ENCODE measurements at places on chromosomes 3 and 15.

GRCh38 chr3:31188112-31188511, 293.7 kb upstream of the GADL1 start:
- DNase-seq, result no peak

DNA sequence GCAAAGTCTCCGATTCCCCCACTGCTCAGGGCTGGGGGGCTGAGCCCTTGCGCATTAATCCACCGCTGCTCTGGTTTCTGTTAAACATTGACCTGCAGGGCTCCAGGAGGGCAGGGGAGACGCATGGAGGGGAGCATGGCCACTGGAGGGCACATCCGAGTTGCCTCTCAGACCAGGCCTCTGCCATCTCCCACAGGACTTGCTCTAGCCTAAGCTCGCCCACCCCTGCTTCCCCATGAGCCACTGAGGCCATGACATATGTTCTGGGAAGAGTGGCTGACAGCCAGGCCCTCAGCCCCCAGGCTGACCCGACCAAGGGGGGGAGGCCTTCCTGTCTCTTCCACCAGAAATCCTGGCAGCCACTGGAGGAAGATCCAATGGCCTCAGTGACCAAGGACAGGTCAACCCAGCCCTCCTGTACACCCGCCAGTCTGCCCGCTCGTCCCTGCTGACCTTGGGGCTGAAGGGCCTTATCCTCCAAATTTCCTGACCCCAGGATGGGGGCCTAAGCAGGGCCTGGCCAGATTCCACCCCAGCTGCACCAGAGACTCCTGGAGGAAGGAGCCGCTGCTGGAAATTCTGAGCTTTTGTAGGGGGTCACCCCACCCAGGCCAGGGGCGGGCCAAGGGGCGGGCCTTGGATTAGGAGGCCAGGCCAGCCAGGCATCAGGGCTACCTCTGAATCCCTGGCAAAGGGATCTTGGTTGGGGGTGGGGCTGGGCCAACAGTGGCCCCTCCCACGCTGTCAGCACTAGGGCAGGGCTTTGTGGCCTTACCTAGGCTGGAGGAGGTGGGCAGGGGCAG, at the start of gene HYAL1:
Gene HYAL1 (minus strand): TSS at position 562 of the 803 bp plus-strand sequence. CDS start 618 bp downstream, outside the sequence.
- no peak for DNase-seq

GRCh38 chr3:195551381-195551978, 8.4 kb upstream of the PPP1R2 start:
- DNase-seq, result no peak

DNA sequence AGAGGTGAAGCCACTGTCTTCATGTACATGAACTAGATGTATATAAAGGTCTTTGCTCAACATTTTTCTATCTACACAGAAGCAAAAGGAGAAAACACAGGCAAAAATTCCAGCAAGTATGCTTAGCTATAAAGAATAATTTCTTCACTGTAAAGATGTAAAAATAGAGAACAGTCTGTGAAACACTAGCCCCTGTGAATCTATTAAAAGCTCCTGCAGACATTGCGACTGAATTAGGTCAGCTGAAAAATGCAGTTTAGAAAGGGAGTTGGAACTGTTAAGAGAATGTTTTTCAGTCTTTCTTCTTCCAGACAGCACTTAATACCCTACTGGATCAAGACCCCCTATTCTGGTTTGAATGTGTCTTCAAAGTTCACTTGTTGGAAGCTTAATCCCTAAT, 291.5 kb downstream of the KBTBD8 start:
- DNase-seq, result no peak

GRCh38 chr3:19947549-19948225, 790 bp downstream of the RAB5A start:
- peak; percentile 29 for DNase-seq

DNA sequence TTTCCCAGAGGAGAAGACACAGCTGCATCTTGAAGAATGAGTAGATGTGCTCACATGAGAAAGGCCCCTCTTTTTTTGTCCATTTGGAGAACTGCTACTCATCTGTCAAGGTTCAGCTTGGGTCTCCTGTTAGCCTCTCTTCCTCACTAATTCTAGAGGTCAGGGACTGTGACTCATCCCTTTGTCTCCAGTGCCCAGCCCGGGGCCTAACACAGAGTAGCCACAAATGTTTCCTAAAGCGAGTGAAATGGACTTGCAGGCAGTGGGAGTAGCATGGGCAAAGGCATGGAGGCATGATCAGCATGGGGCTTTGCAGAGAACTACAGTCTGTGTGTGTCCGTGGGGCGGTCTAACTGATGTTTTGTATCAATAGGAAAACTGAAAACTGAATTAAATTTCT, 33.9 kb upstream of the MRPS22 start:
- DNase-seq, result no peak

DNA sequence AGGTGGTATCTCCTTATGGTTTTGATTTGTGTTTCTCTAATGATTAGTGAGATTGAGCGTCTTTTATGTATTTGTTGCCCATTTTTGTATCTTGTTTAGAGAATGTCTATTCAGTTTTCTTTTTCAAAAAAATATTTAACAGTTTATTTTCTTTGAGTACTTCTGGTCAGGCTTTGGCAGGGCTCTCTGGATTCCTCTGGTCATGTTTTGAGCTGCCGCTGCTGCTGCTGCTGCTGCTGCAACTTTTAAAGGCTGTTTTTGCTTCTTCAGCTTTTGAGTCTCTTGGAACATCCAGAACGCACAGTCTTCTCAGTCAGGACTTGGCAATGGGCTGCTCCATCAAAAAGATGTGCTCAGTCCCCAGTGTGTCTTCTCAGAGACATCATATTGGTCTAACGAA, 40.1 kb downstream of the REC114 start:
- DNase-seq, result no peak

- DNase-seq, result no peak
Observed at GRCh38 chr15:22916606-22917350, 63.4 kb downstream of the CYFIP1 start.

DNA sequence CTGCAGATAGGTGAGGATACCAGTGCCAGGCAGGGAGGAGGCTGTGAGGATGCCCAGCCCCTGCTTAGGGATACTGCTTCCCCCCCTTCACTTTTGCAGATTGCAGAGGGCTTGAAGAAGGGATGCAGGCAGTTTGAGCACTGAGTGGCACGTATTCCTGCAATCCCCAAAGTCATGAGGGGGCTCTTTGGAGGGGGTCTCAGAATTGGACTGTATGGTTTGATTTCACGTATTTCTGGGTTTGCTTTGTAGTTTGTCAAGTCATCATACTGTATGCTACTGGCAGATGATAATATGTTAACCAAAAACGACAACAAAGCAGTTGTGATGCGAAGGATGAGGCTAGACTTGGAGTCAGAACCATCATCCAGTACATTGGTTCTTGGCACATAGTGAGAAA, 28.1 kb downstream of the CHST14 start:
- DNase-seq, result no peak

DNA sequence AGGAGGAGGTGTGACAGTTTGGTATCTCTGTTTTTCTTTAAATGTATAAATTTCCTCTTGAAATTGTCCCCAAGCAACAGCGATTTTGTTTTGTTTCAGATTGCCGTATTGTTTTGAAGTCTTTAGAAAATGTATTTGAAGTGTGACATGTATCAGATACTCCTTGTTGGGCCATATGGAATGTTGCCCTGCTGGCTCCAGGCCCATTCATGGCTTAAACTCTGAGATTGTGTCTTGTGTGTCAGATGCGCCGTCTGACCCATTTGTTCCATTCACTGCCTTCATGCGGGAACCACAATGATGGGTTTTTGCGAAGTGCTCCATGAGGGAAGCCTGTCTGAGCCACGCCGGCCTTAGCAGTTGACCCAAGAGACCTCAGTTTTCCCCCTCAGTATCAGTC, 75.2 kb upstream of the ADAMTSL3 start:
- DNase-seq, result no peak

DNA sequence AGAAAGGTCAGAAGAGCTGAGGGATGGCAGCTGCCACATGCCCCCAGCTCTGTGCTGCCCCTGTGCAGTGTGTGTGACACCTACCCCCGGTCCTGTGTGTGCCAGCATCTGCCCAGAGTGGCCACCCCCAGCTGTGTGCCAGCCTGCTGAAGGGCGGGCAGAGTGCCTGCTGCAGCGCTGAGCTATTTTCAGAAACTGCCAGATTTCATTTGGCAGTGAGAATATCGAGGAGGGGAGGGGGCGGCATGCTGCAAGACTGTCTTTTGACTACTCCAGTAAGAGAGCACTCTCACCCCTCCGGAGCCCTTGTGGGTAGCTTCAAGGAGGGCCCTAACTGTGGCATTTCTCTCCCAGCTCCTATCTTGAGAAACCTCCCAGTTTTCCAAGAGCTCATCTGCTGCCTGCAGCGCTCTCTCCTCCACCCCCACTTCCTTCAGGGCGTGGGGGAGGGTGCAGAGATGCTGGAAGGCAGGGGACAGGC, 25.2 kb upstream of the DOCK3 start:
- DNase-seq, result no peak

DNA sequence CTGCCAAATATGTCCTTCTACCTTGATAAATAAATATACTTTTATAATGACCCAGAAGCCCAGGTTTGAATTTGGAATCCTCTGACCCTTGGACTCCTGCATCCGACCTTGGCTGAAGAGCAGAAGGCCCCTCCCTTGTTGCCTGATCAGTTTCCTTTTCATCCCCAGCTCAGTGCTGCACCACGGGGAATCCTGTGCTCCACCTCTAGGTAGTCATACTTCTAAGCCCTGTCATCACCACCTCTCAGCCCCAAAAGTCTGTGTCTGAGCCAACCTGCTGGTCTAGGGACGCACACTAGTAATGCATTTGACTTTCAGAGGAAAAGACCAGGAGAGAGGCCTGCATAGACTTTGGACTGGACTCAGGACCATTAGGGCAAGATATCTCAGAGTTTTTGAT, 310.6 kb downstream of the NLGN1 start:
- no peak for DNase-seq

GRCh38 chr3:53525765-53526703, 31.6 kb downstream of the CACNA1D start:
- DNase-seq, result no peak

GRCh38 chr3:4752201-4753072, 226.8 kb upstream of the BHLHE40 start:
- no peak for DNase-seq

- no peak for DNase-seq
Observed at GRCh38 chr3:12935023-12935860, 93.9 kb upstream of the RPL32 start.

GRCh38 chr3:191329654-191330529, at the start of gene UTS2B:
Gene UTS2B (minus strand): TSS chr3:191330526. CDS start chr3:191282189, 48,337 bp downstream.
- peak; percentile 12 for DNase-seq

DNA sequence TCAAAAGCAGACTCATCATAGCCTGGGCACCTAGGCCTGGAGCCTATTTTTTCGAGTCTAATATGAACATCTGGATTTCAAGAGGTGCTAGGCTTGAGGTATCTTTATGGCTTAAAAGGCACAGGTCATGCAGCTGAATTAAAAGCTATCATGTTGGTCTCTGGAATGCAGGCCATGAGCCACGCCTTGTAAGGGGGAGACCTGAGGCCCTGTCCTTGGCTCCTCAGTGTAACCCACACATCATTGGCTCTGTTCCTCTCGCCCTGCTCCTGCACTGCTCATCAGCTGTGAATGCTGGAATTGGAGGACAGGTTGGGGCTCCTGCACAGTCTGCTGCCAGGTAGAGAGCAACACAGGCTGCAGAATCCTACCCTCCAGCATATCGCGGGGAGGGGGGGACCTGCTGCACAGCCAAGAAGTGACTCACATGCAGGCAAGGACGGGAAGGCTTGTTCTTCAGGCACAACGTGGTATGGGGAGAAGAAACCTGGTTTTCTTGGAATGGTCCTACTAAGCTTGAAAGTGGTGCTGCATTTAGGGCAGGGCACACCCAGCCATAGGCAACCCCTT, 146.0 kb downstream of the CHST2 start:
- DNase-seq, result no peak

GRCh38 chr3:64353226-64353625, 128.0 kb upstream of the PRICKLE2 start:
- no peak for DNase-seq

DNA sequence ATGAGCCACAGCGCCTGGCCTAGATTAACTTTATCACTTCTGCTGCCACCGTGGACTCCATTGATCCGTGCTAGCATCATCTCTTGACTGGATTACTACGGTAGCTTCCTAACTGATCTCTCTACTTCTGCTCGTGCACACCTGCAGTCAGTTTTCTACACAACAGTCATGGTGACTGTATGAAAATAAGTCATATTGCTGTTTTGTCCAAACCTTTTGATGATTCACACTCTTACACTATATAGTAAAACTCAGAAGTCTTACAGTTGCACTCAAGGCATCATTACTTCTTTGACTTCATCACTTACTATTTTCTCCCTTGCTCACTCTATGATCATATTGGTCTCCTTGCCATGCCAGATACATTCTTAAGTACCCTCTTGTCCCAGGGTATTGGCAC, 10.1 kb downstream of the PDCD6IP start:
- DNase-seq, result no peak

- no peak for DNase-seq
Observed at GRCh38 chr3:58317811-58318210, 11.5 kb downstream of the HTD2 start.

DNA sequence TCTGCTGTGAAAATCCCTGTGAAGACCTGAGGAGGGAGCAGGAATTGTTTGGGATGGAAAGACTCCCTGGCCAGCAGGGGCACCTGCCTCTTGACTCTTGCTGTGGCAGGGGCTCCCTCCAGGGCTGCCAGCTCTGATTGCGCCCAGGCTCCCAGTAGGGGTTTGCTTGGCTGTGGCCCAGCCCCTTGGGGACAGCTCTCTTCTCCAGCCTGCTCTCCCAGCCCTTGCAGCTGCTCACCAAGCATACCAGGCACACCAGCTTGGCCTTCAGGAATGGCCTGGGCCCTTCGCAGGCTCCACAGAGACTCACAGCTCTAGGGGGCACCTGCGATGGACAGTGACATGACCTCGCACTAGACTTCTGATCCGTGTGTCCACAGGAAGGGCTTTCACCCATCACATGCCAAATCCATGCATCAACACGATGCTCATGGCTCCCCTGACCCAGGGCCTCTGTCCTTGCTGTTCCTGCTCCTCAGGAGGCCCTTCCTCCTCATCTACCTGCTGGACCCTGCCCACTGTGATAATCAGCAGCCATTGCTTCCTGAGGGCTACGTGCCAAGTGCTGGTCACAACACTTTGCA, 61.8 kb downstream of the SCN5A start:
- no peak for DNase-seq

GRCh38 chr15:45402955-45403877, 24.9 kb upstream of the GATM start:
- peak; percentile 20 for DNase-seq

GRCh38 chr3:52240059-52240885, 1.3 kb upstream of the TWF2 start:
- DNase-seq, result no peak

DNA sequence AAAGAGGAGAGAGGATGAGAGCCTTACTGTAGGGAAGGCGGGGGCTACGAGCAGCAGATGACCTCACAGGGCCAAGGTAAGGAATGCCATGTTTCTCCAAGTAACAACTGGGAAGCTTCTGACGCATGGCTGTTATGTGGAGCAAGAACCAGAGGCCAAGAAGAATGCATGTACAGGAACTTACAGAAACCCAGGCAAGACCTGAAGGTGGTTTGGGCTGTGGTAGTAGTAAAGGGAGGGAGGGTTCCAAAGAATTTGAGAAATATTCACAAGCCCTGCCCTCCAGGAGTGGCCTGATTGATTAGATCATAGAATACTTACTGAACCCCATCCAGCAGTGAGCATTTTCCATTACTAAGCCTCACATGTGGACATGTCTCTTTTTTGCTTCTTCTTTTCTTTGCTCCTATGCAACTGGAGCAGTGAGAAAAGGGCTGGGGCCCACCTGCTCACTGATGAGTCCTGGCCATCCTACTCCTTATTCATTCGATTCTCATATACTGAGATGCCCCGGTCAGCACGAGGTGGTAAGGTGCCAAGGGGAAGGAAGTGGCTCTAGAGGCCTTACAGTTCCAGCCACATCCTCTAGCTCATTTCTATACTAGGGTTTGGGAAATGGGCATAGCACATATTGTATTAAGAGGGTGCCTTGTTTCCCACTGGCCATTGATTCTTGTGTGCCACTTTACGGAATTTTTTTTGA, 8.3 kb upstream of the SLC12A8 start:
- no peak for DNase-seq

GRCh38 chr15:29550834-29551465, 271.3 kb downstream of the TJP1 start:
- DNase-seq, result no peak
